K562 (cell line): ENCODE measurements at places on chromosomes 12 and 14. TPM values are rescaled to one million over a fixed set of nuclear protein-coding genes. Genes with fewer than 3 reads are reported as not detected.

DNA sequence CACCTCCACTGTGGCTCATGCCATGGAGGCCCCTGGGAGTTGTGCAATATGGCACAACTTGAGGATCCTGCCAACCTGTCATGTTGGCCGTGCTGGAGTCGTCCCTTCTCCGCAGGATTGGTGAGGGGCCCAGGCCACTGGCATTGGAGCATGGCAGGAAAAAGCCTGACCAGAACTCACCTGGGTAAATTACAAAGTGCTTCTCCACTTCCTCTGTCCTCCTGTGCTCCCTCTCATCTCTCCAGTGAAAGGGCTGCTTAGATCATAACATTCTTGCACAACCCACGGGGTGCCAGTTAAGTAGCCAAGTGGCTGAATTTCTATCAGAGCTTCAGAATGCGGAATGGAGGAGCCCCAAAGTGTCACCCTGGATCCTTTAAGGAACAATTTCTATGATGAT, 381.0 kb downstream of the DPF3 start:
- no peaks in the 10 kb centered on the region for H3K36me3 ChIP-seq
- DNase-seq, result no peak
- no peaks in the 10 kb centered on the region for H3K4me1 ChIP-seq
- no peak overlapping the region for H3K4me3 ChIP-seq

GRCh38 chr12:83040339-83040738, 353.6 kb downstream of the TMTC2 start:
- DNase-seq, result no peak
- H3K27me3 ChIP-seq, result no peaks in the 10 kb centered on the region
- H3K36me3 ChIP-seq, result no peaks in the 10 kb centered on the region
- H3K27ac ChIP-seq, result no peak overlapping the region
- no peaks in the 10 kb centered on the region for H3K4me1 ChIP-seq
- no peak overlapping the region for H3K4me3 ChIP-seq

GRCh38 chr12:53500142-53500775, 824 bp upstream of the TARBP2 start:
- H3K4me3 ChIP-seq, result peak overlapping the region; percentile 79
- peak; percentile 65 for DNase-seq
- peaks cover 22% of the 10 kb centered on the region; the same call in 2 of the 3 replicates for H3K36me3 ChIP-seq

GRCh38 chr12:70842942-70843341, 77.6 kb downstream of the PTPRR start:
- no peak for DNase-seq
- H3K4me1 ChIP-seq, result no peaks in the 10 kb centered on the region
- H3K27ac ChIP-seq, result no peak overlapping the region
- no peaks in the 10 kb centered on the region for H3K36me3 ChIP-seq

- no peak overlapping the region for H3K27ac ChIP-seq
- no peaks in the 10 kb centered on the region for H3K36me3 ChIP-seq
- no peak for DNase-seq
- H3K4me3 ChIP-seq, result no peak overlapping the region
Observed at GRCh38 chr14:36091096-36091495, 85.4 kb downstream of the PTCSC3 start.

DNA sequence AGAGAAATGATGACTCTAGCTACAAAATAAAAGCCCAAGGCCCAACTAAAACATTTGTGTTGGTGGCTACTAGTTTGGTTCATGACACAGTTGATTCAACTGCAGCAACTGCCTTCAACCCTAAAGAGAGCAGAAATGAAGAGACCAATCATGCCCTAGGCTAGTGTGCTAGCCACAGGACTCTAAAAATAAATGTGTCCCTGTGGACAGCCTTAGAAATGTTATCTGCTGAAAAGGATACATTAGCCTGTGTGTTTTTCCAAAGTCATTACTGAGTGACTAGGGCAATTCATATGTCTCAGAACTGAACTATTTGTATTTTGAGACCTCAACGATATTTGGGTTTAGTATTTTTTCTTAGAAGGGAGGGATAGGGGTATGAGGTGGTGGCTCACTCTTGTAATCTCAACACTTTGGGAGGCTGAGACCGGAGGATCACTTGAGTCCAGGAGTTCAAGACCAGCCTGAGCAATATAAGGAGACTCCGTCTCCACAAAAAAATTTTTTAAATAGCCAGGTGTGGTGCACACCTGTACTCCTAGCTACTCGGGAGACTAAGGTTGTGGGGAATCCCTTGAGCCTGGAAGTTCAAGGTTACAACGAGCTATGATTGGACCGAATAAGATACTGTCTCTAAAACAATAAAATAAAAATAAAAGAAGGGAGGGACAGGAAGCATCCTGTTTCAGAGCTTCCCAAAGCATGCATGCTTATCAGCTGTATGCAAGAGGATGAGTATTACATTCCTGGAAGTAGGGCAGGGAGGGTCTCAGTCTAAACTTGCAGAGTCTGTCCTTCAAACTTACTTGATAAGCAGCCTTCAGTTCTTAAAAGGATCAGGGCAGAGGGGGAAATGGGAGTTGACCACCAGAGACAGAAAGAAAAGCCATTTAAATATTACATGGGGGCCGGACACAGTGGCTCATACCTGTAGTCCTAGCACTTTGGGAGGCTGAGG, 29.6 kb upstream of the NAP1L1 start:
- H3K4me1 ChIP-seq, result peaks cover 33% of the 10 kb centered on the region; the same call in 2 of the 3 replicates
- 0 out of 2 replicates have a peak overlapping the region, but pooled peaks have one; percentile 9 for H3K4me3 ChIP-seq
- peak overlapping the region; percentile 89 for H3K27ac ChIP-seq

DNA sequence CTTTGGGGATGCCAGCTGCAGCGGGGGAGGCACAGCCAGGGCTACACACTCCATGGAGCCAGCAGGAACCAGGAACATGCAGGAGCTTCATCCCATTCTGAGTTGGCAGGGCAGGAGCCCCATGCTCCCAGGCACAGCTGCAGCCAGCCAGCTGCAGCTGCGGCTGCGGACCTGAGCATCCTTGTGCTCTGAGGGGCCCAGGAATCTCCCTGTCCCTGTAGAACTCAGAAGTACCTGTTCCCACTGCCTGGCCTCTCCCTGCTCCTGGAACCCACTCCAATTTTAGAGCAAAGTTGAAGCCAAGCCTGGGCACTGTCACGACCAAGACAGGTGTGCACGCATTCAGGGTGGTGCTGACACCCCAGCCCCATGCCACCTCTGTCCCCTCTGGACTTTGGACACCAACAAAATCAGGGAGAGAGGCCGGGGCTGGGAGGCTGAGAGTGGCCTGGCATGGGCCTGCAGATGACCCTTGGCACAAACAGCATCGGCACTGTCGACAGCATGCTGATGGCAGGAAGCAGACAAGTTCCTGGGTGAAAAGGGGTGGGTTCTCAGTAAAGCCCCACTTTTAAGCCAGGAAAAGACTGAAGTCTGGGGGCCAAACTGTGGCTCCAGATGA, 257.3 kb upstream of the LRFN5 start:
- H3K36me3 ChIP-seq, result no peaks in the 10 kb centered on the region
- H3K27ac ChIP-seq, result no peak overlapping the region
- H3K27me3 ChIP-seq, result no peaks in the 10 kb centered on the region
- H3K4me3 ChIP-seq, result no peak overlapping the region
- H3K4me1 ChIP-seq, result no peaks in the 10 kb centered on the region

- H3K27me3 ChIP-seq, result no peaks in the 10 kb centered on the region
- no peaks in the 10 kb centered on the region for H3K36me3 ChIP-seq
- no peak overlapping the region for H3K4me3 ChIP-seq
Observed at GRCh38 chr12:128111951-128112350, 155.0 kb upstream of the TMEM132C start.

DNA sequence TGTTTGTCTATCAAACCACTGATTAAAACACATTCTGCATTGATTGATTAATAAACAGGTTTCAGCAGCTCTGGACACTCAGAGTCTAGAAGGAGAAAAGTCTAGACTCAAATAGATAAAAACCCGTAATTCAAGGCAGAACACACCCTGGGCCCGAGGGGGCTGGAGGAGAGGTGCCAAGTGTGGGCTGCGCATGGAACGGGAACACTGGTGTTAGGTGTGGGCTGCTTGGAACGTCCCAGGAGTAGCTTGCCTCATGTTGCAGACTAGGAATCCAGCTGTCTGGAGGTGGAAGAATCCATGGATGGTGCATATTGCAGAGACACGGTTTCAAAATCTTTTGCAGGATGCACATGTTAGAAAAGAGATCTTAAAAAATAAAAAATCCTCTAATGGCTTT, 223.0 kb downstream of the APAF1 start:
- H3K36me3 ChIP-seq, result no peaks in the 10 kb centered on the region
- no peak overlapping the region for H3K4me3 ChIP-seq
- H3K27ac ChIP-seq, result no peak overlapping the region
- DNase-seq, result no peak

DNA sequence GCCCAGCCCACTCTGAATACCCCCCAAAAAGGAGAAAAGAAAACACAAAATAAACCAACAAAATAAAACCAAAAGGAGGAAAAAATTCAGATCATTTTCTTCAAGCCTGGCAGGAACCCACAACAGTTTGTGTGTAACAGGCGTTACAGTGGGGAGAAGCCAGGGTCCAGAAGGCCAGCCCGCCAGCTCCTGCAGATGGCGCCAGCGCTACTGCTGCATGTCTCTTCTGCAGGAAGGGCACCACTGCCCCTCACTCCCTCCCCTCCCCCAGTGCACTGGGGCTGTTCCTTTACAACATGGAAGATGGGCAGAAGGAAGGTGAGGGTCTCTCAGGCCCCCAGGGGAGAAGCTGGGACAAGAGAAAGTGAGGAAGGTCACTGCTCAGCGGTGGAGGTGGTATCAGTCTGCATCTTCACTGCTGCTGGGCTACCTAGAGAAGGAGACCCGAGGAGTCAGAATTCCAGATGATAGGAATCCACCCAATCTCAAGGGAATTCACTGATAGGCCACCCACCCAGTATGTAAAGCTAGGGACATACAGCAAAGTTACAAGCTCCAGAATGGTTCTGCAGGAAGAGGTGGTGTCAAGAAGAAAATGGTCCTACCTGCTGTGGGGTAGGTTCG, 2.3 kb upstream of the NOP2 start:
- H3K36me3 ChIP-seq, result peaks cover 76% of the 10 kb centered on the region
- no peak overlapping the region for H3K27ac ChIP-seq
- no peak overlapping the region for H3K4me3 ChIP-seq
- no peaks in the 10 kb centered on the region for H3K27me3 ChIP-seq
- peak; percentile 49 for DNase-seq

GRCh38 chr14:37045340-37046061, 126.9 kb downstream of the SLC25A21 start:
- no peak for DNase-seq
- no peaks in the 10 kb centered on the region for H3K36me3 ChIP-seq
- H3K27ac ChIP-seq, result no peak overlapping the region
- H3K4me1 ChIP-seq, result no peaks in the 10 kb centered on the region; the same call in 2 of the 3 replicates
- H3K27me3 ChIP-seq, result no peaks in the 10 kb centered on the region

DNA sequence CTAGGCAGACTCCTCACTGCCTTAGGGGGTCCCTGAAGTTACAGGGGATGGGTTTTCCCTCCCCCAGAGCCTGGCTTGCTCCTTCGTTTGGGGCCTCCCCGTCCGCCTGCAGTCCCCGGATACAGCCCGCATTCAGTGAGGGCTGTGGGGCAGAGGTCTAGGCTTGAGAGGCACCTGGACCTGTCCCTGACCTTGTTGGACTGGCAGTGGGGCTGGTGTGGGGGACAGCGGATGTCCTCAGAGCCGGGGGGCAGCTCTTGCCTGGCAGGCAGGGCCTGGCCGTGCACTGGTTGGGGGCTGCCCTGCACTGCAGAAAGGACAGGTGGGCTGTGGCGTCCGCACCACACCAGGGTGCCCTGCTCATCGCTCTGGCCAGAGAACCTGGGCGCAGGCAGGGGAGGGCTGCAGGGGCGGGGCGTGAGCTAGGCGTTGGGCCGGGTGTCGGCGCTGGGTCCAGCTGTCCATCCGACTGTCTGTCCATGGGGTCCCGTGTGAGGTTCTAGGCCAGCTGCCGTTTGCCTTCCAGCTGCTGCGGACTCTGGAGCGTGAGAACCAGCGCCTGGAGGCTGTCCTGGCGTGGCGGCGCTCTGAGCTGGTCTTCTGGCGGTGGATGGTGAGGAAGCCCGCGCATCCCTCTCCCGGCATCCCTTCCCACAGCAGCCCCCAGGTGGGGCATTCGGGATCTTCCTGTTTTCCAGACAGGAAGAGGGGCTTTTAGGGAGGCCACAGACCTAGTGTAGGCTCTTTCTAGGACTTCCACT, 6.0 kb downstream of the TEDC1 start:
- H3K4me1 ChIP-seq, result no peaks in the 10 kb centered on the region; the same call in 2 of the 3 replicates
- no peaks in the 10 kb centered on the region for H3K27me3 ChIP-seq
- no peak overlapping the region for H3K4me3 ChIP-seq
- peaks cover 2% of the 10 kb centered on the region; the same call in 1 of the 3 replicates for H3K36me3 ChIP-seq
- no peak overlapping the region for H3K27ac ChIP-seq

- peaks cover 27% of the 10 kb centered on the region; the same call in 2 of the 3 replicates for H3K36me3 ChIP-seq
- H3K27ac ChIP-seq, result peak overlapping the region; percentile 58; the same call in 2 of the 3 replicates
- peak; percentile 88 for DNase-seq
- H3K4me1 ChIP-seq, result peaks cover 30% of the 10 kb centered on the region; the same call in 2 of the 3 replicates
- no peak overlapping the region for H3K4me3 ChIP-seq
Observed at GRCh38 chr12:113299619-113300237, 35.2 kb downstream of the SLC8B1 start.

GRCh38 chr12:46256942-46257341, 11.9 kb downstream of the SLC38A1 start:
- H3K4me1 ChIP-seq, result peaks cover 33% of the 10 kb centered on the region
- H3K4me3 ChIP-seq, result no peak overlapping the region
- peaks cover 63% of the 10 kb centered on the region for H3K36me3 ChIP-seq
- no peaks in the 10 kb centered on the region for H3K27me3 ChIP-seq
- DNase-seq, result no peak

GRCh38 chr12:124402248-124403066, 107.6 kb downstream of the RFLNA start:
- H3K27me3 ChIP-seq, result no peaks in the 10 kb centered on the region
- H3K36me3 ChIP-seq, result peaks cover 47% of the 10 kb centered on the region; the same call in 2 of the 3 replicates
- no peak for DNase-seq
- no peaks in the 10 kb centered on the region for H3K4me1 ChIP-seq
- H3K4me3 ChIP-seq, result no peak overlapping the region

- no peaks in the 10 kb centered on the region for H3K27me3 ChIP-seq
- H3K4me1 ChIP-seq, result peaks cover 19% of the 10 kb centered on the region
- H3K4me3 ChIP-seq, result no peak overlapping the region
- no peak for DNase-seq
Observed at GRCh38 chr12:50597200-50598195, 92.7 kb downstream of the DIP2B start.

The HOXC12 gene
- polyA plus RNA-seq, result 0.05 and 0.19 TPM in 2 replicates
